Stimulated activated CD8-positive, alpha-beta memory T cell treated with anti-CD3 and anti-CD28 coated beads, Interleukin-15, amount 100 ng/mL, for 48 hours (primary cell): ENCODE measurements at places on chromosomes 4 and X.

- no peak for DNase-seq
Measured at GRCh38 chrX:151776181-151776731, 41.7 kb downstream of the CNGA2 start.

DNA sequence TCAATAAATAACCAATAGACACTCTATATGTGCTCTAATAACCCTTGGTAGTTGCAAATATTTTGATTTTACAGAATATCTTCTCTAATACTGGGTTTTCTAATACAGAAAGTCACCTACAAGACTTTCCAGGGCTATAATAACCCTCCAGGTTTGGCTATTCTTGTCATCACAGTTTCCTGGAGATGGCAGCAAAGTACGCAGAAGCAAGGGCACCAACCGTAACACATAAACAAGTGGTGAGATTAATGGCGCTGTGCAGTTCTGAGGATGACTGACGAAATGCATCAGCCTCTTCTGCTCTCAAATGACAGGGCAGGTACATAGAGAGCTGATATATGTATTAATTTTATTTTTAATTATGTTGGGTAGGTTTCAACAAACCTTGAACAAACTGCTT is 122.4 kb downstream of the C4orf33 start:
- no peak for DNase-seq

DNA sequence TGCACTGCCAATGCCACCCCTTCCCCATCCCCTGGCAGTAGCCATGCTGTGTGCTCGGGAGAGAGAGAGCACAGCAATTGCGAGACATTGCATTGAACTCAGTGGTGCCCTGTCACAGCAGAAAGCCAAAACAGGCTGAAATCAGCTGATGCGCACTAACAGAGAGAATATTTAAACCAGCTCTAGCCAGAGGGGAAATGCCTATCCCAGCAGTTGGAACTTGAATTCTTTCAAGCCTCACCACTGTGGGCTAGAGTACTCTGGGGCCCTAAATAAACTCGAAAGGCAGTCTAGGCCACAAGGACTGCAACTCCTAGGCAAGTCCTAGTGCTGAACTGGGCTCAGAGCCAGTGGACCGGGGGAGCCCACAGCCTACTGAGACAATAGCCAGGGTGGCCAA is 17.7 kb upstream of the RP2 start:
- no peak for DNase-seq

DNA sequence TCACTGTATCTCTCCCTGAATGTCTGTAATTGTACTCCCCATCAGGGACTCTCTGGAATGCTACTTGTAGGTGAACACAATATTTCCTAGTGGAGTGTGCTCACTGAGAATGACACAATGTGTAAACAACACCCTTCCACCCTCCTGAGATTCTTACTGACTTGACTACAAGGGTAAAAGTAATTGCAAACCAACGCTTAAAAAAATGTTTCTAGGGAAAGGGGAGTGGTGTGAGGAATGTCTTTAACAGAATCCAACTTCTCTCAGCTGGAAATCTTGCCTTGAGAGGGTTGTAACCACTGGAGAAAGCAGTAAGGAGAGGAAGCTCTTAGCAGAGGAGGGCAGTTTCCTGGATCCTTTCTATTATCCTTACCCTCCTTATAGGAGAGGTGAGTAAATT is 5.1 kb upstream of the RAPGEF2 start:
- DNase-seq, result no peak
